ENCODE measurements at places on chromosomes 16 and 17.

- no peak for DNase-seq
These were observed 2.6 kb downstream of the AXIN2 start for GRCh38 chr17:65558683-65559460.

GRCh38 chr17:30132615-30133014, 16.0 kb downstream of the NSRP1 start:
- no peak for DNase-seq

DNA sequence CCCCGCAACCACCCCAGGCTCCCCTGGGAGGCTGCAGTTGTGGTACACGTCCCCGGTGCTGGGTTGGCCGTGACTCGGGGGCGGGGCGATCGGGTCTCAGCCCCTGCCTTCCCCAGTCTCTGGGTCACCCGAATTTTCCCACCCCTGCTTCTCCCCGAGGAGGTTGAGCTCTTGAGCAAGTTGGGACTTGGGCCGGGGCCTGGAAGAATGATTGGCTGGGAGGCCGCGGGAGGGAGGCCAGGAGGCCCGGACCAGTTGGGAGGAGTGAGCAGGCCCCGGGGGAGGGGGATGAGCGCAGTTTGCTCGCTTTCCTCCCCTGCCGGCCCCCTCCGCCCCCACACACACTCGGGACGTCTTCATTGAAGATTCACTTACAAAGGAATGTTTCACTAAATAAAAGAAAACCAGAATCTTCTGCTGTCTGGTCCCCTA, 4.5 kb upstream of the HEXIM1 start:
- peak; percentile 36 for DNase-seq

GRCh38 chr17:33463887-33464286, 170.8 kb upstream of the ASIC2 start:
- DNase-seq, result no peak

DNA sequence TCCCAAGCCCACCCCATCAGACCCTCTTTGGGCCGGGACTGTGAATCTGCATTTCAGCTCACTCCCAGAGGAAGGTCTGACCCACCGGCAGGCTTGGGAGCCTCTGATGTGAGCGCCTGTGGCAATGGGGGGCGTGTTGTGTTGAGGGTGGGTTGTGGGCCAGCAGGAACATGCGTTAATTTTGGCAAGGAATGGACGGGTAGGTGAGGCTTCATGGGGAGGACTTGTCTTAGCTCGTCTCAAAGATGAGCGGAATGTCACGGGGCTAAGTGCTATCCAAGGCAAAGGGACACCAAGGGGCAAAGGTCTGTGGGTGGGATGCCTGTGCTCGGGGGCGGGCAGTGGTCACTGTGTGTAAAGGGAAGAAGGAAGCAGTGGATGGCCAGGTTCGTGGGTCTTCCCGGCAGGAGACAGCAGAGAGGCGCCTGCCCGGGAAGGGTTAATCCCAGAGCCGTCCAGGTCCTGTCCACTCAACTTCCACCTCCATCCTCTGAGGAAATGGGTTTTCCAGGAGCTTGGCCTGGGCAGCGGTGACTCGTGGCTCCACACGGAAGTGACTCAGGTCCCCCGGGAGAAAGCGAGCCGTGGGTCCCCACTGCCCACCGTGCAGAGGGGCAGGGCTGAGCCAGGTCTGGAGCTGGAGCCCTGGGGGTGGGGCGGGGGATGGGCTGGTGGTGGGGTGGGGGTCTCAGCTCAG, 17.4 kb downstream of the ADGRG1 start:
- DNase-seq, result no peak

- no peak for DNase-seq
These were observed 316.6 kb downstream of the CDH13 start for GRCh38 chr16:82943371-82943770.

DNA sequence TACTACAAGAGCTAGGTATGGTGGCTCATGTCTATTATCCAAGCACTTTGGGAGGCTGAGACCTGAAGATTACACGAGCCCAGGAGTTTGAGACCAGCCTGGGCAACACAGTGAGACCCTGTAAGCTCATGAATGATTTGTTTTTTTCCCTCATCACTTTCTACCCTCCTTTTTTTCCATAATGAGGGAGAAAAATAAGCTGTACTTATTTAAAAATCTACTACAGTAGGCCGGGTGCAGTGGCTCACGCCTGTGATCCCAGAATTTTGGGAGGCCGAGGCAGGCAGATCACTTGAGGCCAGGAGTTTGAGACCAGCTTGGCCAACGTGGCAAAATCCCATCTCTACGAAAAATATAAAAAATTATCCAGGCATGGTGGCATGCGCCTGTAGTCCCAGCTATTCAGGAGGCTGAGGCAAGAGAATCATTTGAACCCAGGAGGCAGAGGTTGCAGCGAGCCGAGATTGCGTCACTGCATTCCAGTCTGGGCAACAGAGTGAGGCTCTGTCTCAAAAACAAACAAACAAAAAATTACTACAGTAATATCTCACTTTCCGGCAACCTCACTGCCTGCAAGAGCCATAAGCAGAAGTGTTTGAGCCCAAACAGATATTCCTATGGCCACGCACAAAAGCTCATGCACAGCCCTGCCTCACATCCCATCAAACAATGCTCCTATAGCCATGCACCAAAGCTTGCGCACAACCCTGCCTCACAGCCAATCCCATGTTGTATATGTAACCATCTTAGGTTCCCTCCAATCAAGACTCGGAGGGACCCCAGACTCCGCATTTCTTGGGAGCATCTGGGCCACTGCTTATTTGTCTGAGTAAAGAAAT, 37.4 kb downstream of the TK2 start:
- no peak for DNase-seq

GRCh38 chr17:71792966-71793365, 327.9 kb upstream of the SOX9 start:
- no peak for DNase-seq
